ENCODE measurements at places on chromosomes 2 and 18.

GRCh38 chr2:184680825-184681224, 82.5 kb downstream of the ZNF804A start:
- DNase-seq = no peak

- DNase-seq = no peak
These were observed 65.1 kb downstream of the EDAR start for GRCh38 chr2:108923736-108924579.

- no peak for DNase-seq
These were observed at the start of gene CHRNG for GRCh38 chr2:232539298-232540231. Gene CHRNG, plus strand, starts transcription at chr2:232539692. Its CDS starts 56 bp downstream, at chr2:232539748.

DNA sequence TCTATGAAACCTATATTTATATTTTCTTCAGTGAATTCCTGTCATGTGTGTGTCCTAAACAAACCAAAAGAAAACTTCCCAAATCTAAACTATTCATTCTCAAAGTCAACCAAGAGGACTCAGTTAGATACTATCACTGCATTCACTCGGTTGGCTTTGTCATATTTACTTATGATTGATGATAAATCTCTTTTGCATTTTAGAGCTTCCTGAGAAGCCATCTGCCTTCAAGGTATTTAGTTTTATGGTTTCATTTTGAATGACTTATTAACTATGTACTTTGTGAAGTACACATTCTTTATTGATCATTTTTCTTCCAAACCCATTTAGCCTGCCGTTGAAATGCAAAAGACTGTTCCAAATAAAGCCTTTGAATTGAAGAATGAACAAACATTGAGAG, 36.2 kb downstream of the ANKRD30B start:
- no peak for DNase-seq

DNA sequence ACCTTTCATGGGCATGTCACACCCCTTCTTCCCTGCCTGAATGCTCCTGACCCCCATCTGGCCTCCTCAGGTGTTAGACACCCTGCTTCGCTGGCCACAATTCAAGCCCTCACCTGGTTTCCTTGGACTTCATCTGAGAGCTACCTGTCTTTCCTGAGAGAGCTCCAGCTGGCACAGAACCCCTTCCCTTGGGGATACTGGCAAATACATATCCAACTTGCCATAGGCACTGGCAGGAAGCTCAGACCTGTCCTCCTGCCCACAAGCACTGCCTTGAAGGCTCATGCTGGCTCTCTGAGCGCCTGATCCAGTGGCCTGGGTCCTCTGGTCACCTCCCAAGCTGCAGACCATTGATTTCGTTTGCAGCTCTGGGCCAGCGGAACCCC, 74.1 kb upstream of the MAP4K3 start:
- no peak for DNase-seq

- DNase-seq = no peak
These were observed 137.4 kb upstream of the CTDP1 start for GRCh38 chr18:79542213-79542612.

DNA sequence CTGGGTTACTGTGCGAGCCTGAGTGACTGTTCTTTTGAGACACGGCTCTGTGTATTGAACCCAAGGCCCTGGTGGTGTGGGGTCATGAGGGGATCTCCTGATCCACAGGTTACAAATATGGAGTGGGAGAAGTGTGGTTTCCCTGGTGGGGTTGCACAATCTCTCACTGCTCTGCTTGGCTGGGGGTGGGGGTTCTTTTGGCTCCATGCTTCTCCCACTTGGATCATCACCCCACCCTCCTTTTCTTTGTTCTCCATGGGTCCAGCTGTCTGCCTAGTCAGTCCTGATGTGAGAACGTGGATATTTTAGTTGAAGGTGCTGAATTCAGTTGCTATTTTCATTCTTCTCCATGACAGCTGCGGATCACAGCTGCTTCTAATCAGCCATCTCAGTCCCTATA, 37.8 kb downstream of the AGPS start:
- no peak for DNase-seq

DNA sequence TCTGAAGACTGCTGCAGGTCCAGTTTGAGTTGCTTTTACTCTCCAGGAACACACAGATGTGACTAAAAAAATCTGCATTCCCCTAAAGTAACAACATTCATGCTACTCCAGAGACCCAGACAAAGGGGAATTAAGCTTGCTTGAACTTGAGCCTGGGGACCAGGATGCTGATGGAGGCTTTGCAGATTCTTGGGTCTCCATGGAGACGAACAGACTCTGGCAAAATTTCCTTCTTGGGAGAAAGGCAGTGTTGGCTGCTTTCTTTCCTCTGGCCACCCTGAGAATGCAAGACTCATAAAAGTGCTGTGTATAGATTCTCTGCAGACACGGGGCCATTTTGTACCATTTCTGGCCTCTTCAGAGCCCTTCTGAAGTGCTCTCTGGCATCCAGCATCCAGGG, 112.0 kb downstream of the ACTR3 start:
- no peak for DNase-seq

GRCh38 chr2:105609746-105610402, 134.8 kb upstream of the NCK2 start:
- no peak for DNase-seq

DNA sequence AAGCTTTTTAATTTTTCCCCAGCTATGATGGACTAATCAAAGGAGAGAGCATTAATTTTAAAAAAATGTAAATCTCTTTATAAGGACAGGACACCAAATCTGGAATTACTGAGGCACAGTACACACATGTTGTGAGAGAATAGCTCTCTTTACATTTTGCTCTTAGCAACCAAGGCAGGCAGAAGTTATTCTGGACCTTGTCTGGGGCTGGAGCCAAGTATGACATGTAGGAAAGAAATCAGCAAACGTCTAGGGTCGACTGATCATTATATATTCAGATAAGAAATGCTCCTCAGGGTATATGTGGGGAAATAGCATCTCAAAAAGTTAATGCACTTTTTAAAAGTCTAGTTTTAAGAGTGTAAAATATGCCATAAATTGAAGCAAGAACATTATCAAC, 1330.0 kb upstream of the CELF4 start:
- no peak for DNase-seq

DNA sequence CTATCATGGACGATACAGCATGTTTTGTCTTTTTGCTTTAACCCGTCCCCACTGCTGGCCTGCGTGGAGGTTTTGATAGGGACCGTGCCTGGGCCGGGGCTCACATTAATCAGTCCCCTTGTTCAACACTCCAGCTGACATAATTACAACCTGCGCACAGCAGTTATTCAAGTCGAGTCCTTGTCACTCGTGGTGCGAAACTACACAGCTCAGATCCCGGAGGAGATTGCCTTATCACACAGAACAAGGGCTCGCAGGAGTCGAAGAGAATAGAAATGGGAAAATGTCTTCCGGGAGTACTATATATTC, 304.4 kb downstream of the ZNF407 start:
- DNase-seq = no peak

DNA sequence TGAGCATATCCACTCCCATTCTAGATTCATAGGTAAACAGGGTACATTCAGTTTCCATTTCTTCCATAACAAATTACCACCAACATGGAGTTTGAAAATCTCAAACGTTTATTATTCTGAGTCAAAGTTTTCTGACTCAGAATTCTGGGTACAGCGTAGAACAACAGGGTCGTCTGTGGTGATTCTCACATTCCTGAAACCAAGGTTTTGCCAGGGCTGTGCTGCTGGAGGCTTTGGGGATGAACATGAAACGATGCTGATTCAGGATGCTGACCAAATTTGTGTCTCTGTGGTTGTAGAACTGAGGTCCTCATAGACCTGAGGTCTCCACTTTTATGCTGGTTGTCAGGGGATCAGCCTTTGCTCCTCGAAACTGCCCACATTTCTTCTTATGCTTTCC, 255.7 kb downstream of the DSEL start:
- DNase-seq = no peak

DNA sequence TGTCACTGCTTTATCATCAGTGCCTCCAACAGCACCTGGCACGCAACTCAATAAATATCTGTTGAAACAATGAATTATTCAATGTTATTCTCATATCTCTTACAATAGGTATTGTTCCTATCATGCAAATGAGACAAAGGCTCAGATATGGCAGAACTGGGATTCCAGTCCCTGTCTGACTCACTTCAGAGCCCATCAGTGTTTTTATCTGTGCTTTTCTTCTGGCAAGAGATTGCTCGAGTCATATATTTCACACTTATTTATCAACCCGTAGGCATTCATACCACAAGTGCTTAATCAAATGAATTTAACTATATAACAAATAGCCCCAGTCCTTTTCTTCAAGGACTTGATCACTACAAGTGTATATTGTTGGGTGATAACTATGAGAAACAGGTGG, 76.4 kb upstream of the TSPYL6 start:
- DNase-seq = no peak

- peak; percentile 70 for DNase-seq
These were observed 1.4 kb downstream of the MBP start for GRCh38 chr18:77131100-77131651.

- no peak for DNase-seq
These were observed 25.4 kb downstream of the ZFP36L2 start for GRCh38 chr2:43201016-43201415.

DNA sequence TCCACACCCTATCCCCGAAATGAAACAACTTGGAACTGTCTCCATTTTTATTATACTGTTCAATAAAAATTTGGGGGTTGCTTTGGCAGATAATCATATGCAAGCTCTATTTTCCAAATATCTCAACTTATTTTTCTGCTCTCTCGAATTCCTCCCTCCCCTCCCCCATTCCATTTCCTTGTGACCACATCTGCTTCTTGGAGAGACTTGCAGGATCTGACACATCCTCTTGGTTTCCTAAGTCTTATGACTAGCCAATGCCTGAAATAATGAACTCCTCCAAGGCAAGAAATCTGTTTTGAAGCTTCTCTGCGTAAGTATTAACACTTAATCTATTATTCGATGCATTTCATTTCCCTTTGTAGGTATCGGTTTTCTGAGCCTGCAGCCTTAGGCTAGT, 16.1 kb downstream of the TGIF1 start:
- DNase-seq = no peak

- DNase-seq = no peak
These were observed 44.9 kb upstream of the TAF4B start for GRCh38 chr18:26181343-26181826.

- peak; percentile 36 for DNase-seq
These were observed 19.0 kb downstream of the TMSB10 start for GRCh38 chr2:84924173-84925106.

DNA sequence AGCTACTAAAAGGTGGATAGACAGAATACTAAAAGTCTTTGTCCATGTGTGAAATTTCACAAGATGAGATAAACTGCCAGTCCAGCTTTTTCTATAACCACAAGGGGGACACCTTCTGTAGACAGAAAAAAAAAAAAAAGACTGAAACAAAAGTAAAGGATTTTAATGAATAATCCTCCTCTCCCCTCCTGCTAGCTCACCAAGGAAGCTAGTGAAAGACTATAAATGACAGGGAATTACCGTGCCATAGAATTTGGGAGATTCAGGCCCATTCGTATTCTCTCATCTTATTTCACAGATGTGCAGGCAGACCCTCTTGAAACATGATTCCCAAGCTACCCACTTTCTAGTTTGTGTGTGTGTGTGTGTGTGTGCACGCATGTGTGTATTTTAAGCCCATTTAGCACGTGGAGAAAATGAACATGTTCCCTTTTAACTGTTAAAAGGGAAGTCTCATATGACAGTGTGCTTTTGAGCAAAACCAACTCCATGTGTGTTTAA, 36.3 kb upstream of the SLC8A1 start:
- no peak for DNase-seq

DNA sequence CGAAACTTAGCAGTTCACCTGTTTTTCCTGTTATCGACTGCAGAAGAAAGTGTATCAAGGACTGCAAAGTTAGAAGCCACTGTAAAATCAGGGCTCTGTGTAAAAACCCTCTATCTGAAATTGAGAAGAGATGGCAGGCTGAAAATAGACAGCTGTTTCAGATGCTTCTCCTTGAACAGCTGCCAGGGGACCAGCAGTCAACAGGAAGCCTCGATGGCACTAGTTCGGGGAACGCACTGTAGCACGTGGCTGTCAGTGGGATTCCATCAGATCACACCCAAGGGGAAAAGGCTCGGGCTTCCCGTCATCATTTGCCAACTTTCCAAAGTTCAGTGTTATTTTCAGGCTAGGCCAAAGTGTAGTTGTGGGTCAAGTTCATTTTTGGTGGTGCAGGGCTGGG, 316.9 kb downstream of the TXNL1 start:
- no peak for DNase-seq

- DNase-seq = no peak
These were observed 45.8 kb downstream of the WDR7 start for GRCh38 chr18:56696966-56697365.

GRCh38 chr18:50399582-50399981, 24.7 kb downstream of the SKA1 start:
- no peak for DNase-seq

- DNase-seq = no peak
These were observed 84.9 kb upstream of the MRPS9 start for GRCh38 chr2:104952976-104953375.

- DNase-seq = no peak
These were observed 33.7 kb upstream of the GPR17 start for GRCh38 chr2:127612111-127612822.

GRCh38 chr2:234411793-234412192, 85.1 kb downstream of the ARL4C start:
- no peak for DNase-seq

DNA sequence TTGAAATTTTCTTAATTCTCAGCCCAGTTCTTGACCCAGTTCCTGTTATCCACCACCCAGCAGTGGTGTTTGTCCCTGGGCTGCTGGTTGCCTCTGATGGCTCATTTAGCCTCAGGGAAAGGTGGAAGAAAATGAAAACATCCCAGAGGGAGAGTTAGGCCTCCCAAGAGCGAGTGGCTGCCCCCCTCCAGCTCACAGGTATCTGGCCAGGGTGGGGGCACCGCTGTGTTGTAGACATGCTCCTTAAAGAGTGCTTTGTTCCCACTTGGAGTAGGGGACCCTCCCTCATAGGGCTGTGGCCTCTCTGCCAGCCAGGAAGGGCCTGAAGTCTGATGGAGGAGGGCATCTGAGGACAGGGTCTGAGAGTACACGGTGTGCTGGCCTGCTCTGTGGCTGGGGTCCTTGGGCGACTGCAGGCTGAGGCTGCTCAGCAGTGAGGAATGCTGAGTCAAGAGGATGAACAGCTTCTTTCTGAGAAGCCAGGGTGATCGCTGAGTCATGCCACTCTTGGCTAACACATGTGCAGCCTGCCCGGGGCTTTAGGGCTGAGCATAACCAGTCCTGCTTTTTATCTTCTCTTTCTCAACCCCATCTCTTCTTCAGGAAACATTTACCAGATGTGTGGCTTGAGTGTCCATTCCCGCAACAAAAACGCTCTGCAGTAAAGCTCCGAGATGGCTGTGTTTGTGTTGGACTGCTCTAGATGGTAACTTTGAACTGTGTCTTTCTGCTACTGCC, 72.3 kb downstream of the IL1R2 start:
- DNase-seq = peak; percentile 51

GRCh38 chr2:187574969-187575750, 20.9 kb upstream of the TFPI start:
- DNase-seq = no peak

DNA sequence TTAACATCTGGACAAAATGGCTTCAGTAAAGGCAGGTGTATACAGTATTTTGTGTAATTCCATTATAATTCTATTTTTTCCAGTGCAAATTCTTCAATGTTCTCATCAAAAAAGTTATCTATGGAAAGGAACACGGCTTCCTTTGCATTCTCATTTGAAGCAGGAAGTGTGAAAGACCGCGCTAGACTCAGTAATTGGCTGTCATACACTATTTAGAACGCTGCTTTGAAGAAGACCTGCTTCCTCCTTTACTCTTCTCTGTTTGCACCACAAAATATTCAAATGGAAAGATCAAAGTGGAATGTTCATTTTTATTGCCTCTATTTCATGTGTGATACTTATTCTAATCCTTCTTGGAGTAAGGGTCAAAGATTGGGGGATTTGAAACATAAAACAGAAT, 883.7 kb downstream of the TSN start:
- no peak for DNase-seq

Measured in CD4-positive, alpha-beta T cell treated with Interferon gamma for 1 hour (primary cell).